GM10248 (cell line): ENCODE measurements at places on chromosomes 16 and 17.

DNA sequence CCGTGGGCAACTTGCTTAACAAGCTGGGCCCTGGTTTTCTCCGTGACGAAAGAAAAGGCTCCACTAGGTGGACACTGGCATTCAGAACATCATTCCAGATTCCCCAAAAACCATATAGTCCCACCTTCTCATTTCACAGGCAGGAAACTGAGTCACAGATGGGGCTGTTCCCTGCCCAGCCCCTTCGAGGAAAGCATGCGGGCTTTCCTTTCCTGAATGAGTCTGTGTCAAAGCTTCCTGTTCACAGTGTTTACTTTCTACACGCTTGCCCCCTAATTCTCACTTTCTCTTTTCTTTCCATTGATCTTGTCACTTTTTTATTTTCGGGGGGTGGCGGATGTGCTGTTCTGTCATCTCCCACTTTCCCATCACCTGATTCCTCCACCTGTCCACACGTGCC, 10.3 kb upstream of the LGALS9 start:
- DNase-seq, result no peak

GRCh38 chr16:23528644-23529310, 18.5 kb upstream of the GGA2 start:
- no peak for DNase-seq

- DNase-seq, result no peak
These were observed 74.4 kb upstream of the TANC2 start for GRCh38 chr17:62891659-62892058.

DNA sequence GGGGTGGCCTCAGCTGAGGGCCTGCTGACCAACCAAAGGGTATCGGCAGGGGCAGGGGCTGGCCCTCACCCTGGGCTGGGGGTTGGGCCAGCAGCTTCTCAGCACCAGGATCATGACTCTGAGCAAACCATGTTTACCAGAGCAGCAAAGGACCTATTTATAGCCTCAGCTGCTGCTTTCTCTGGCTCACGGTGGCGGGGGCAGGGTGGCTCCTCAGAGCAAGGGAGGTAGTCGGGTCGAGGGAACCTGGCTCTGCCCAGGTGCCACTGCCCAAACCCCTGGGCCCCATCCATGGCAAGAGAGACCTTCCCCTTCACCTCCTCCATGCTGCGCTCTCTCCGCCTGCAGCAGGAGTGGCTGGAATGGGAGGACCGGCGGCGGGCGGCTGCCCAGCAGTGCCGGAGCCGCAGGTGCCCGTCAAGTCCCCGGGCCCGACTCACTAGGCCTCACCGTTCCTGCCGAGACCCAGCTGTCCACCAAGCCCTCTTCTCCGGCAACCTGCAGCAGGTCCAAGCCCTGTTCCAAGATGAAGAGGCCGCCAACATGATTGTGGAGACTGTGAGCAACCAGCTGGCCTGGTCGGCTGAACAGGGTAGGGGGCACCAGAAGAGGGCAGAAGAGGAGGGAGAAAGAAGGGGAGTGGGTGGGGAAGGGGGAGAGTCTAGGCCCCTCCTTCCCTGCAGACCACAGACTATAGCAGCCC, at the start of gene ASB16:
Gene ASB16, plus strand, starts transcription at position 206 of the 703 bp plus-strand sequence. Its CDS starts 86 bp downstream, at position 292.
- no peak for DNase-seq

GRCh38 chr16:88627531-88628411, 10.6 kb upstream of the IL17C start:
- no peak for DNase-seq

- DNase-seq, result no peak
These were observed 208.0 kb downstream of the MSI2 start for GRCh38 chr17:57464191-57464864.

DNA sequence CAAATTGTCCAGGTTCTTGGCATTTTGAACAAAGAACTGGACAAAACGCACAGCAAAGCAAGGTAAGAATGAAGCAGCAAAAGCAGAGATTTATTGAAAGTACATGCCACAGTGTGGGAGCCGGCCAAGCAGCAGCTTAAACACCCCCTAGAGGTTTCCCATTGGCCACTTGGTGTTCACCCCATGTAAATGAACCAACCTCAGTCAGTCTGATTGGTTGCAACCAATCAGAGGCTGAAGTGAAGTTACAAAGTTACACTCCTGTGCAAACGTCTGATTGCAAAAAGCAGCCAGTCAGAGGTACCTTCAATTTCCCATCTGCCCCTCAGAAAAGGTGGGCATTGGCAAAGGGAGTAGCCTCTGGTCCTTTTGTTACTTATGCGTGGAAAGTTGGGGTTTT, 8.8 kb upstream of the ZNF263 start:
- DNase-seq, result no peak

- peak; percentile 85 for DNase-seq
These were observed 33.9 kb downstream of the JPH3 start for GRCh38 chr16:87636050-87636684.

GRCh38 chr16:23729503-23730424, 16.7 kb upstream of the ERN2 start:
- no peak for DNase-seq

- no peak for DNase-seq
These were observed 60.0 kb downstream of the RGS9 start for GRCh38 chr17:65197201-65197600.

- DNase-seq, result no peak
These were observed 24.8 kb downstream of the CCR7 start for GRCh38 chr17:40540448-40540847.
